ENCODE measurements at places on chromosomes 3 and 15. TPM values are rescaled to one million over a fixed set of nuclear protein-coding genes. Genes with fewer than 3 reads are reported as not detected.

GRCh38 chr15:57306161-57306943 lies 70.0 kb upstream of the CGNL1 start:
- DNase-seq: peak; percentile 71

GRCh38 chr3:97059168-97059567 lies 244.8 kb downstream of the EPHA6 start:
- no peak for DNase-seq

DNA sequence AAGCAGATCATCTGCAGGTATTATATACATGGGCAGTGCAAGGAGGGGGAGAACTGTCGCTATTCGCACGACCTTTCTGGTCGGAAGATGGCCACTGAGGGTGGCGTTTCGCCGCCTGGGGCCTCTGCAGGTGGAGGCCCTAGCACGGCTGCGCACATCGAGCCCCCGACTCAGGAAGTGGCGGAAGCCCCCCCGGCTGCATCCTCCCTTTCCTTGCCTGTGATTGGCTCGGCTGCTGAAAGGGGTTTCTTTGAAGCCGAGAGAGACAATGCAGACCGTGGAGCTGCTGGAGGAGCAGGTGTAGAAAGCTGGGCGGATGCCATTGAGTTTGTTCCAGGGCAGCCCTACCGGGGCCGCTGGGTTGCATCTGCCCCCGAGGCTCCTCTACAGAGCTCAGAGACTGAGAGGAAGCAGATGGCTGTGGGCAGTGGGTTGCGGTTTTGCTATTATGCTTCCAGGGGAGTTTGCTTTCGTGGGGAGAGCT lies 639 bp downstream of the MKRN3 start:
- DNase-seq: no peak

DNA sequence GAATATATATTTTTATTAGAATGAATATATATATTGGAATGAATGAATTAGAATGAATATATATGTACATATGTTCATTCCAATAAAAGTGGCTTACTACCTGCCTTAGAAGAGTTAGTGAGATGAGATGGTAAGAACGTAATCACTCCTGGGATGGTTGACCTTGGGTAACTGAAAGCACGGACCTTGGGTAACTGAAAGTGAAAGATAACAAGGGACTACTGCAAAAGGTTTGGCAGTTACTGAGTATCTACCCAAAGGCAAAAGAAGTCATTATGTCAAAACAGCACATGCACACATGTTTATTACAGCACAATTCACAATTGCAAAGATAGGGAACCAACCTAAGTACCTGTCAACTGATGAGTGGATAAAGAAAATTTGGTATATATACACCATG lies 16.5 kb downstream of the ARNT2 start:
- DNase-seq: no peak

GRCh38 chr3:3366386-3366785 lies 186.9 kb upstream of the CRBN start:
- DNase-seq: no peak

- no peak for DNase-seq
Observed at GRCh38 chr3:123536153-123536895, 48.5 kb downstream of the HACD2 start.

Gene SLC22A14
- not detected for total RNA-seq

Gene RBP2
- total RNA-seq: not detected

Data from activated naive CD4-positive, alpha-beta T cell treated with anti-CD3 and anti-CD28 coated beads, Interleukin-2, amount 50 U/mL, for 72 hours (primary cell).